ENCODE measurements at places on chromosomes 6 and 20.
A peak's percentile ranks its signal among the peaks of the same experiment; 100 is the strongest.

DNA sequence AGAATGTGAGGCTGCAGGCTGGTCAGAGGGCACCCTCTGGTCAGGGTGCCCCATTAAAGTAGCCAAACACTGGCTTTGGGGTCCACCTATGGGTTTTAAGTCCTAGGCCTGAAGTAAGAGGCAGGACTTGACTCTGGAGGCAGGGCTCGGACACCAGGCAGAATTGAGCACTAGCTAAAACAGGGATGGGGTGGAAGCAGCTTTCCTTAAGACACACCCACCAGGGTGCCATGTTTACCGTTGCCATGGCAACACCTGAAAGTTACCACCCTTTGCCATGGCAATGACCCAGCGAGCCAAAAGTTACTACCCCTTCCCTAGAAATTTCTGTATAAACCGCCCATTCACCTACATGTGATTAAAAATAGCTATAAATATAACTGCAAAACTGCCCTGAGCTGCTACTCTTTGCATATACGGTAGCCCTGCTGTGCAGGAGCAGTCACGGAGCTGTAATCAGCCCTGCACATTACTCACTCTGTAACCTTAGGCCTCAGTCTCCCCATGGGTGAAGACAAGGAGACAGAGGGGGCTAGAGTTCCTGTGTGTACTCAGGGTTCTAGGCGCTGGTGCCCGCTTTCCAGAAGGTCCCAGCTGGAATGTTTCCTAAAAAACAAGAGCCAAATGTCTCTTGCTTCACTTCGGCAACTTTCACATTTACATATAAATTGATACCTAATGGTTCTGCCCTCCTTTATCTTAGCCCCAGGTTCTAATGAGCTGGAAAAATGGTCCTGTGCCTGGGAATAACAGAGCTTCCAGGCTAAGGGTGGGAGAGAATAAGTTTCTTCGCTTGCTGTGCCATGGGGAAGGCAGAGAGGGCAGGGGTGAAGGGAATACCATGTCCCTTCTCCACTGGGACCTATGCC lies 27.2 kb upstream of the SRSF6 start:
- DNase-seq, result no peak

DNA sequence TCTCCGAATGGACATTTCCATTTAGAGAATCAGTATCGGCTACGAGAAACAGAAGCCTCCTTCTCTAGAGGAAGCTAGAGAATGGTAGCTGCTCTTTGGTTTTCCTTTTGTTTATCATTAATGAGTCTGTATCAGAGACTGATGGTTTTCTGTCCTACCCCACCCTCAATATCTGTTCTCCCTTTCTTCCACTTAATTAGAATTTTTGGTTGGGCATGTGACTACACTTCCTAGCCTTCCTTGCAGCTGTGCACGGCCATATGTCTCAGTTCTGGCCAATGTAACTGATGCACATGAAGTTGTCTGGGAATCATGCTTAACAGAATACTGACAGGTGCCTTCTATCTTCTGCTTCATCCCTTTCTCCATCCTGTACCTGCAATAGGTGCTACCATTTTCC lies 19.0 kb downstream of the RNF24 start:
- no peak for DNase-seq

GRCh38 chr6:33815854-33816253 lies 12.1 kb upstream of the MLN start:
- no peak for DNase-seq

GRCh38 chr6:79048611-79049010 lies 29.4 kb downstream of the PHIP start:
- no peak for DNase-seq

DNA sequence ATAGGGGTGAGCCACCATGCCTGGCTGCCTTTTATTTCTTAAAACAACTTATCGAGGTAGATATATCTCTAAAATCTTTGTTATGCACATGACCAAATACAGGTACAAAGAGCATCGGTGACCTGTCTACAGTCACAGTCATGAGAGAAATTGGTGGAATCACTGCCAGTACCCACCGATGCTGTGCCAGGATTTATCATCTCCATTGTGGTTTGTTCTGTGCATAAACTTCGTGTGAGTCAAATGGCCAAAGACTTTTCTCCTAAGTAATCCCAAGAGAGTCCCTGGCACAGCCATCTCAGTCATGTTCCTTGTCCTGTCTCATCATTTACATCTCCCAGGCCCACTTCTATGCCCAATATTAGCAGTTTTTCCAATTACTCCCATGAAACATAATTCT lies 9.0 kb downstream of the GSTA3 start:
- no peak for DNase-seq

DNA sequence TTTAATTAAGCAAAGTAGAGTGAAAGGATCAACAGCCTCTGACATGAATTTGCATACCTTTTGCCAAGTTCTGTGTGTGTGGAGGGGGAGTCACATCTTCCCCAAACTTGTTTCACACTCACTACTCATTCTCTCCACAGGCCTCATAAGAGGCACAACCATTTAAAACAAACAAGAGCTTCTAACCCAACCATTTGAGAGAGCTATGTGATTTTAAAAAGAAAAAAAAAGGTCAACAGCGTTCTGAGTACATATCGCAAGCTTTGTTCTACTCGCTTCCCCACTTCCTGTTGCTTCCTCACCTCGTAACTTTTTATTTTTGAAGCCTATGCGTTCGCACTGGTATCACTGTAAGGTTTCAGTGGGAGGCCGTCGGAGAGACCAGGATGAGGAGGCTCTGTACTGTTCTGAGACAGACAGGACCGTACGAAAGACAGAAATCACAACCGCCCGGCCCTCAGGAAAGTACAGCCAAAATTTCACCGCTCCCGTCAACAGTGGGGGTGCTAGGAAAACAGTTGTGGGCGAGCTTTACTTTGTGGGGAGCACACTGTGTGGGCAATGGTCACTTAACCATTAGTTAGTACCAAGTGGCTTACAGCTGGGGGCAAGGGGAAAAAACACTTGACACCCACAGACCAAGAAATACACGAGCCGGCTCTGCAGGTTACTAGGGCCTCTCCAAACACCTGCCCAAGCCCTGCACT lies 61.3 kb downstream of the TRERF1 start:
- peak; percentile 40 for DNase-seq

DNA sequence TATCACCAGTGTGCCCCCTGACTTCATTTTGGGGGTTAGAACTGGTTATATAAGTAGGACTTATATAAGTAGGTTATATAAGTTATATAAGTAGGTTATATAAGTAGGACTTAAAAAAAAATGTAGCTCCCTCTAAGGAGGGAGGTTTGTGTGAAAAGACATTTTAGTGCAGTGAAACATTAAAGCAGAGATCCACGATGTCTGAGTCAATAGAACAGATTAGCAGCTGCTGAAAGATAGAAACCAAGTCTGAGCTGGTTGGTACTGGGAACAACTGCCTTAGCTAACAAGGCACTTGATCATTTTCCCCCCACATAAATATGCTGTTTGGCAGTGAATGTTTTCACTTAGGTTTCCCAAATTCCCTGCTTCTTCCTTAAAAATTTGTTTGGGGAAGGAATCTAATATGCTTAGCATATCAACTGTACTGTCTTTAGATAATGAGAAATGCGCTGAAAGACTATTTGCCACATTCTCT lies 2.1 kb upstream of the RPS12 start:
- no peak for DNase-seq

DNA sequence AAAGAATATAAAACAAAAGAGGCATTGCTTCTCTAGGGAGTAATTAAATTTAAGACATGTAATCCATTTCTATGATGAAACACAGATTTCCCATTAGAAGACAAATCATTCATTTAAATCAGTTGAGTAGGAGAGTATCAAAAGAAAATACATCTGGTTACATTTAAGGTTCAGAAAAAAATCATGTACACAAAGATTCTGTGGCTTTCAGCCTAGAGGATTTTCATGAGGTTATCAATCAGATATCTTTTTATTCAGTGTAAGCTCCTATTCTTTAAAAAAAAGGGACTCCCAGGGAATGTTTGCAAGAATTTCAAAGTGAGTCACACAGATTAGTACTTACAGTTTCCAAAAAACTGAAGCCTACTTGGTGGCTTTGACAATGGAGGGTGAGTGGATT lies 24.9 kb downstream of the COL21A1 start:
- no peak for DNase-seq

- no peak for DNase-seq
These were observed 312.6 kb downstream of the THBS2 start for GRCh38 chr6:168941036-168941435.

DNA sequence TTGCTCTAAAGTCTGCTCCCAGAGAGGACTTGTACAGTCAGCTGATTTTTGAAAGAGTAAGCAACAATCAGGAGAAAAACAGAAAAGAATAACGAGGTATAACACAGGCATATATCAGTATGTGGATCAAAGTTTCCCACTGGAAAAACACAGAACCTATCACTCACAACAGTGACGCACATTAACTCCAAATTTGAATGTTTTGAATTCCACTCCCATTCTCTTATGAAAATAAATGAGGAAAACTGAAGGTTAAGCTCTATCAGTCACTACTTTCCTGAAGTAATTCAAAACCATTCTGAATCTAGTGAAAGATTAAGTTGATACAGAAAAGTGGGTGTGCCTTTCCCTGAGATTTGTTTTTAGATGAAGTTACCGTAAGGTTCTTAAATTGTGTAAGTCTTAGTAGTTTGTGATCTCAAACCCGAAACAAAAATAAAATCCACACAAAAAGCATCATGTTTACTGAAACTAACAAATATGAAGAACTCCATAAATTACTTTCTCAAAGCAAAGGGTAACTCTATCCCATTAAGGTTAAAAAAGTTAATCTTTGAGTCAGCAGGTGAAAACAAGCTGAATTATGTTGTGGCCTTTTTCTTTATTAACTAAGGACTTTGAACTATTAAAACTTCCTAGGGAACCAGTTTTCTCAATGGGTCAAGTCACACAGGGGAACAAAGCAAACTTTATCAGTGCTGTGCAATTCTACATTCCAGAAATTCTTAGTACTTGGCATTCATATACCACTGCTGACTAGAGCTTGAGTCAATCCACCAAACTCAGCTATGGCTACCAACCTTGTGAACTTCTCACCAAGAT lies 115.7 kb downstream of the OGFRL1 start:
- DNase-seq, result no peak

DNA sequence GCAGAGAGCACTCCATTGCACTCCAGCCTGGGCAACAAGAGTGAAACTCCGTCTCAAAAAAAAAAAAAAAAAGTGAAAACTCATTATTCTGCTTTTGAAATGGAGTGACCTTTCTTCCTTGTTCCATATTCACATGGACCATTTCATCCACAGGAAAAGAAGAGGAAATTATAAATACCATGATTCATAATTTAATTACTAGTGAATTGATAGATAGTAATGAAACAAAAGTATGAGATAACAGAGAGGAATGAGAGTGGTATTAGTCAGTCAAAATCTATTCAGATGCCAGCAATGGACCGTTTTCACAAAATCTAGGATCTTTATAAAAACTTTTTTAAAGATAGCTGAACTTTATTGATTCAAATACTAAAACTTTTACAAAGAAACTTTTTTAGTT lies 443.1 kb upstream of the FLRT3 start:
- no peak for DNase-seq

GRCh38 chr6:153941768-153942167 lies 97.3 kb upstream of the OPRM1 start:
- DNase-seq, result no peak

DNA sequence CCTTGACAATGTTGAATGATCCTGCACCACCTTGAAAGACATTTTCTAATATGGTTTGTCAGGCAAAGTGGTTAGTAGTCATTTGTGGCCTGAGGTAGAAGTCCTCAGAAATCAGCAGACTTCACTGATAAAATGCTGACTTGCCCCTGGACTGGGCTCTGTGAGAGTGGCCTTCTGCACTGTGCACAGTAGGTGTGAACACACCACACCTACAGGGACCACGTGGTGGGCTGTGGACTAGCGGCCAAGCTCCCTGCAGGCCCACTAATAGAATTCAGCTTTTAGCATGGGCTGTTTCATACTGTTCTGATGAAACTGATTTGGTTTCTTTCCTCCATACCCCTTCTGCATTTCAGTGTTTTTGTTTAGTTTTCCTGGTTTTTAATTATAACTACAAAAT lies 7.3 kb downstream of the BPHL start:
- DNase-seq, result no peak

- no peak for DNase-seq
These were observed 29.7 kb upstream of the EXOC2 start for GRCh38 chr6:722608-723007.

DNA sequence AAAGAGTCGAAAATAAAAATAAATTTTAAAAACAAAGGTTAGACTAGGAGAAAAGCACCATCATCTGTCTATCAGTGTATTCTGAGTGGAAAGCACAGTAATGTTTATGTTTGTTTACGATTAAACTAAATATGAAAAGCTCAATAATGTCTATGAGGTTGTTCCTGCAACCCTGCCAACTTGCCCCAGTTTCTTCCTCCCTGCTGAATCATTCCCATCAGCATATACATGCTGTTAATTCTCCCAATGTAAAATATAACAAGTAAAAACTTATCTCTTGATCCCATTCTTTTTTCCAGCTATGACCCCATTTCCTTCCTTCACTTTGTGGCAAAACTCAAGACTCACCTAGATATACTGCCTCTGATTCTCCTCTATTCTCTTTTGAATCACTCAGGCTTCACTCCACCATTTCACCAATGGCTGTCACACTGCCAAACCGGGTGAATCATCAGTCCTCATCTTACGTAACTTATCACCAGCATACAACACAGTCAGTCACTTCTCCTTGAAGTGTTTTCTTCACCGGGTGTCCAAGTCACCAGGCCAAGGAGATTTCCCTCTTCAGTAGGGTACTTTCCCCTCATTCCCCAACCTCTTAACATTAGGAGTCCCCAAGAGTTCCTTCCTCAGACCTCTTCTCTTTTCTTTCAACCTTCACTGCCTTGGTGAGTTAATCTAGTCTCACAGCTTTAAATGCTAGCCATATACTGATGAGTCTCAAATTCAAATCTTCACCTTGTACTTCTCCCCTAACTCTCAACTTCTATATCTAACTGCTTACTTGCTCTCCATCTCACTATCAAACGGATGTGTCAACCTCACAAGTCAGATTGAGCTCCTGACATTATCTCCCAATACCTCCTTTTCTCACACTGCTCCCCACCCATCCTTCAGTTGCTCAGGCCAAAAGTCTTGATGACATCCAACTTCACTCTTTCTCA lies 6.2 kb downstream of the TMEM242 start:
- peak; percentile 86 for DNase-seq

DNA sequence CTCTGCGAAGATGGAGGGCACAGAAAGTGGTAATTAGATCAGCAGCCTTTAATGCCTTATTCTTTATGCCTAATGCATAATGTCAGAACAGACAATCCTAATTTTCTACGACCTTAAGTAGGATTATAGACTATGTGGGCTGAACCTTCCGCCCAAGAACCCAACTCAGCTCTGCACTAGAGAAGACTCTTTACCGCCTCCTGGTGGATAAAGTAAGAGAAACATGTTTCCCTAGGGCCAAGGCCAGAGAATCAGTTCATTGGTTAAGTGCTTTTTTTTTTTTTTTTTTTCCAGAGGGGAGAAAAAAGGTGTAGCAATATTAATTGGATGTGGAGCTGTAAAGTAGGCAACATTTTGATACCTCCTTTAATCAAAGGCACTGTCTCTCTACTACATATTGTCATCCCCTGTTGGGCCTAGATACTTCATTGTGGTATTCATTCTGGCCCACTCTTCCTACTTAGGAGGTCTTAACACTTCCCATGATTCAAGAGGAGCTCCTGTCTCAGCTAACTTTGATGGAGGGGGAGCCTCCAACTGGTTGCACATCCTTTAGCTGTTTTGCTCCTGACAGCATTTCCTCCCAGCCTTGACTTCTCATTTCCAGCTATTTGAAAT lies 124.9 kb upstream of the NRN1 start:
- no peak for DNase-seq

Data from suprapubic skin (tissue), 4 donors.